ENCODE measurements at places on chromosomes 1 and 21.

GRCh38 chr1:160030657-160031364 is 979 bp downstream of the PIGM start:
- DNase-seq: no peak

GRCh38 chr1:28371010-28371377 is 1.5 kb downstream of the PHACTR4 start:
- DNase-seq: no peak

DNA sequence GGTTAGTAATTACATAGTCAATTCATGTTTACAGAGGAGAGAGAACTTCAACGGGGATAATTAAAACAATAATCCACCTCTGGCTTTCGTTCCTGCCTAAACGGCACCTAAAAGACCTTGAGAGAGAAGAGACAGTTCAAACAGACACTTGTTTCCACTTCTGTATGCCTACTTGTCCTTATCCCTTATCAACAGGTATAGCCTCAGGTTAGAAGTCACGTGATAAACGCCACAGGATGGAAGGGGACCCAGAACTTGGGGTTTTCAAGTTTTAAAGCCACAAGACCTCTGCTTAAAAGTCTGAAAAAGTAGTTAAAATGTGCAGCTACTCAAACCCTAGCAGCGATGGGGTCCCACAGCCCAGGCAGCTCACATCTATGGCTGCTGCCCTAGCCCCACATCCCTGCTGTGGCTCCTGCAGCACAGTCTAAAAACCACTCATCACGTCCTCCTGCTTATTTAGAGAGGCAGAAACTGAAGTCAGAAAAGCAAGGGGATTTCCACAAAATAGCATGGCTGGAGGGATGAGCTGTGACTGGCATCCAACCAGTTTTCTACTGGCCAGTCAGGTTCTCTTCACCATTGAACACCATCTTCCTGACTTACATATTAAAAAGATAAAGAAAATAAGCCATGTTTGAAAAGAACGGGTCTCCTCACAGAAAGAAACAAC is 51.2 kb upstream of the SEC16B start:
- no peak for DNase-seq

DNA sequence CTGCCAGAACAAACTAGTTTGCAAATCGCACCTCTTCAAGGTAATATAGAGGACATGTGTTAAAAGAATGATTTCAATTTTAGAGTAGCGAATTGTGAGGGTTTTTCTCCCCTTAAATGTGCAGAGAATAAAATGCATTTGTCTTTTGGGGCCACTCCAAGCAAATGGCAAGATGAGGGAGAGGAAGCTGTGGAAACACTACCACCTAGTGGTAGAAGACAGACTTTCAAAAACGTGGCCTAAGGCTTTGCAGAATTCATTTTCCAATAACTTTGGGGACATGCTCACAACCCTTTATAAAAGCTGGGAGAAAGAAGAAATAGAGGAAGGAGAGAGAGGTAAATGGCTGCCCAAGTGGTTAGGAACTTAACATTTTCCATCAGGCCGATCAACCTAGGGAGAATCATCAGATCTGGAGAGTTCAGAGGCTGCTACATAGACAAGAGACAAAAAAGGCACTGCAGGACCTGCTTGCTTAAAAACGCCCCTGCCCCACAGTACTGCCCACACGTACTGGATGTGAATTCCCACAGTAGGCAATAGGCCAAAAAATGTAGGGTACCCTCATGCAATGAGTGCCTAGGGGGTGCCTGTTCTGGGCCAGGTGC is 15.7 kb upstream of the RCAN1 start:
- peak; percentile 71 for DNase-seq

- no peak for DNase-seq
Measured at GRCh38 chr21:24093032-24093431, 1514.2 kb downstream of the MRPL39 start.

DNA sequence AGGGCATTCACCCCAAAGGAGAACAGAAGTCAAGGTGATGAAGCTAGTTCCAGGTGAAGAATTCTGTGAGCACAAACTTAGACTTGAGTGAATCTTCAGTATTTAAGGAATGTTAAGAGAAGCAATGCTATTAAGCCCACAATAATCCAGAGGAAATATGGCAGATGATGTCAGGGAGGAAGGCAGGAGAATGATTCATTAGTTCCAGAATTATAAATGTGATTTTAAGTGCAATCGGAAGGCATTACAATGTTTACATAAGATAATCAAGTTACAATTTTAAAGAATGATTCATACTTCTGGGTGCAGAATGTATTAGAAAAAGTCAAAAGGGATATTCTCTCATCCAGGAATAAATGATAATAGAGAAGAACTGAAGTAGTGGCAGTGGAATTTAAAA is 545.2 kb upstream of the BRINP3 start:
- no peak for DNase-seq

DNA sequence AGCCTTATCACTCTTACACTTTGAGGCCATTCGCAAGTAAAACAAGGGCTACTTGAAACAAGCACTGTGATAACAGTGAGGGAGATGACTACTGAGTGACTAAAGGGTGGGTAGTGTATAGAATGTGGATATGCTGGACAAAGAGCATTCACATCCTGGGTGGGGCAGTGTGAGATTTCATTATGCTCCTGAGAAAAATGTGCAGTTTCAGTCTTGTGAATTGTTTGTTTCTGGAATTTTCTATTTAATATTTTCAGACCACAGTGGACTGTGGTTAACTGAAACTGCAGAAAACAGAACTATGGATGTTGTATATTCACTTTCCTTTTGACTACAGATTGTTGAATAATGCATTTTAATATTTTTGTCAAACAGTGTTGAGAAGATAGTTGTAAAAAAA is 25.1 kb upstream of the B3GALT2 start:
- no peak for DNase-seq

DNA sequence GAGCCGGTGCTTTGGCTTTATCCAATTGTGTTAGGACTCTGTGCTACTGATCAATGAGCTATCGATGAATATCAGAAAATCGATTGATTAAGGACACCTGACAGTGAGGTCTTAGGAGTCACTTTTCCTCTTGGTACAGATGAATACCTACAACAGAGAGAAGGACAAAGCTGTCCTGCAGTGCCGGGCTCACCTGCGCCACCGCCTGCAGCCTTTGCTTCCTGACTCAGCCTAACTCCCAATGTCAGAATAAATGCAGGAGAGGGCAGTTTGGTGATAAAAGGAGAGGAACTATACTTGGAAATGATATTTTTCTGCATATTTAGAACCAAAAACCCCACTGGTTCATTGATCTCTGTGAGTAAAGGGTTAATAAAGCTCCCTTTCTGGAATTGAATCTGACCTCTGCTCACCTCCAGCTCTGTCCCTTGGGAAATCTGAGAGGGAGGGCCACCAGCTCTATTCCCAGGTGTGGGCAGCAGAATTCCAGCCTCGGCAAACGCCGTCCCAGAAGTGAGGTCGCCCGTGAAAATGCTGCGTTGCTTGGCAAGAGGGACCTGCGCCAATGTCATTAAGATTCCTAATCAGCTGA is 39.3 kb downstream of the POFUT2 start:
- no peak for DNase-seq

DNA sequence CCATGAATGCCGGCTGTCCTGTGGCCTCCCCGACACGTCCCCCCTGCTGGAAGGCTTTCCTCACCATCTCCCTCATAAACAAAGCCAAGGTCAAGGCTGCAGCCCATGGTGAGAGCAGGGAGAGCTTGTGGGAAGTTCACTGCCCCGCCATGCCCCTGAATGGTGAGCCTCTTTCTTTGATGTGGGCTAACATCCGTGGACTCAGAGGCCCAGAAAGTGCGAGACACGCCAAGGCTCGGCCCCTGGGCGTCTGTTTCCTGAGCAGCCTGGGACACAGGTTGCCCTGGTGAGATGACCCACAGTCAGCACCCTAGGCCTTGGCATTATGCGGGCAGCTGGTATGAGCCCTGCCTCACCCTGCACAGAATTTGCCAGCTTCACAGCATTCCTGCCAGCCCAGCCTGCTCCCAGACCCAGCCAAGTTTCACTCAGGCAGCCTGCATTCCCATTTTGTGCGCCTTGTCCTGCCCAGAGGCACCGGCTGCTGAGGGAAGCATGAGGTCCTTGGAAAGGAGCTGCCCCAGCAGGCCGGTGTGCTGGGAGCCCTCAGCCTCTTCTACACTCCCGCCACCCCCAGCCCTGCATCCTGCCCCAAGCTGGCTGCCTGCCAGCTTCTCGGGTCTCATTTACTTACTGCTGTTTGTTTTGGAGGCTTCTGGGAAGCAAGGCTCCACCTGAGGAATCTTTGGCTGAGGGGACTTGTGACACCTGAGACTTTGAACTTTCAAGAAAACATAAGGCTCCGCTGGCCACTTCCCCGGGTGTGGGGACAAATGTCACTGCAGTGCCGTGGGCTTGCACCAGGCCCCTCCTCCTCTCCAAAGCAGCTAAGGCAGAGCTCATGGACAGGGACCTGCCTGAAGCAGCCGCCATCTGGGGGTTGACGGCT is 31.9 kb downstream of the NEK2 start:
- DNase-seq: peak; percentile 43

GRCh38 chr1:171142416-171143385 is 42.4 kb upstream of the FMO2 start:
- DNase-seq: no peak

GRCh38 chr21:46441961-46442498 is 16.7 kb upstream of the DIP2A start:
- no peak for DNase-seq

DNA sequence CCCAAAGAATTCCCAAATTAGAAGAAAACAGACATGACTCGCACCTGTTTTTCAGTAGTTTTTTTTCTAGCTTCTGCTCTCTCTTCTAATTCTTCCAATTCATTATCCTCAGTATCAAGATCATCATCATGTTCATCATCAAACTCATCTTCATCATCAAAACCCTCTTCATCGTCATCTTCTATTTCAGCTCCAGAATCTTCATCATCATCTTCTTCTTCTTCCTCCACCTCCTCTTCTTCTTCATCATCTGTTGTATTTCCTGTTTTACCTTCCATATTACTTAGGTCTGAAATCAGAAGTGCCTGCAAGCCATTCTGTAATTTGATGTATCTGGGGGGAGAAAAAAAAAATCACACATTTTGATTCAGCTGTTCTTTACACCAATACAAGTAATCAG is 38.3 kb downstream of the NRDC start:
- DNase-seq: no peak

DNA sequence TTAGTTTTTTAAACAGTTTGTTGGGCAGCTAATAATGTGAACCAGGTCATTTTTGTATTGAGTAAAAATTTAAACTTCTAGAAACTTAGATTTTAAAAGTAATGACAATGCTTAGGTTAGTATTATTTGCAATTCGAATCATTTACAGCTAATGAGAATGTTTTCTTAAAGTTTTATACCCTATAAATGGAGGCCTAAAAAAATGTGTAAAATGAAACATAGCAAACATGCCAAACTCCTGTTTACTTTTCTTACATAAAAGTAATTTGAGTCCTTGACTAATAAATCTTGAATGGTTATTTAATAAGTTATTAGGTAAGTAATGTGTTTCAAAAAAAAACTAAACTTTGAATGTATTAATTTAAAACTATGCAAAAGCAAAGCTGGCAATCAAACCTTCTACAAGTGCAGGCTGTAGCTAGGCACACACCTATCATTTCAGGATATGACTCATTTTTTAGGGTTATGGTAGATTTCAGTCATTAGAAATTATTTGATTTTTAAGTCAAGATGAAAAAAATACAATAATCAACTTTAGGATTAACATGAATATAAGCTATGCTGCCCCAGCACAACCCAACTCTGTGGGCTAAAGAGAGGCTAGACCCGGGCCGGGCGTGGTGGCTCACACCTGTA is 41.5 kb downstream of the CLSTN1 start:
- DNase-seq: no peak

DNA sequence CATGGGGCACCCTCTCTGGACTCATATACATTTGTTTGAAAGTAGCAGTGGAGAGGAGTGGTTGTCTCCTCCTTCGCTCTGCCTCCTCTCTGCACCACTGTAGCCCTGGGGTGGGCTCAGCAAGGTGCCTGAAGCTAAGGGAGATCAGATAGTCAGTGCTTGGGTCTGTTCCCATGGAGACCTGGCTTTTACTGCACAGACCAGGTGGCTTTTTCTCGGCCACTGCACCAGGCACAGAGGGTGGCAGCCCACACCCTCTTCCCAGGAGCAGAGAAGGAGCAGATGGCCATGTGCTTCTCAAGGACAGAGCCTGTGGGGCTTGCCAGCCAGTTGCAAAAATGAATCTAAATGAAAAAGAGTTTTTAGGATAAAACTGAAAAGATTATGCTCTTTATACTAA is 123.4 kb upstream of the KCNK1 start:
- DNase-seq: peak; percentile 96

GRCh38 chr1:182575540-182576149 is 13.4 kb downstream of the RNASEL start:
- DNase-seq: no peak

GRCh38 chr1:88800382-88801051 is 90.8 kb downstream of the GTF2B start:
- DNase-seq: peak; percentile 21

- DNase-seq: no peak
Measured at GRCh38 chr1:19179597-19180264, 30.3 kb downstream of the UBR4 start.

DNA sequence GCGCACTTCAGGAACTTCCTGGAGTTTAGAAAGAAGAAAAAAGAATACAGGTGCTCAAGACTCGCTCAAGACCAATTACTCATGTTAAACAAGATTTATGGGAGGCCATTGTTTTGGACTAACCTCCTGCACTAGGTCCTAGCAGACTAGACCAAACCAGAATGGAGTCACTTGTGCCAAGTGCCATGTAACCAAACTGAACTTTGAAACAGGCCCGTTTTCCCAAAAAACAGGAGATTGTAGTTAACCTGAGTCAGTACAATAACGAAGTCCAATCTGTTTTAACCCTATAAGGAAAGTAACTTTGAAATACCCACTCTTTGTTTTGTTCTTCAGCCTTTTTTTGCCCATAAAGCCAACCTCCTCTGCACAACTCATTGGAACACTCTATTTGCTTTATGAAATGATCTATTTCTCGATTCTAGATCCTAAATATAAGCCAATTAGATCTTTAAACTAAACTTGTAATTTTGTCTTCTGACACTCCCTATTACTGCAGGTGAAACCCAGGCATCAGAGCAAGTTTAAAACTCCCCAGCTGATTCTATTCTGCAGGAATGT is 695 bp upstream of the NTPCR start:
- DNase-seq: no peak

DNA sequence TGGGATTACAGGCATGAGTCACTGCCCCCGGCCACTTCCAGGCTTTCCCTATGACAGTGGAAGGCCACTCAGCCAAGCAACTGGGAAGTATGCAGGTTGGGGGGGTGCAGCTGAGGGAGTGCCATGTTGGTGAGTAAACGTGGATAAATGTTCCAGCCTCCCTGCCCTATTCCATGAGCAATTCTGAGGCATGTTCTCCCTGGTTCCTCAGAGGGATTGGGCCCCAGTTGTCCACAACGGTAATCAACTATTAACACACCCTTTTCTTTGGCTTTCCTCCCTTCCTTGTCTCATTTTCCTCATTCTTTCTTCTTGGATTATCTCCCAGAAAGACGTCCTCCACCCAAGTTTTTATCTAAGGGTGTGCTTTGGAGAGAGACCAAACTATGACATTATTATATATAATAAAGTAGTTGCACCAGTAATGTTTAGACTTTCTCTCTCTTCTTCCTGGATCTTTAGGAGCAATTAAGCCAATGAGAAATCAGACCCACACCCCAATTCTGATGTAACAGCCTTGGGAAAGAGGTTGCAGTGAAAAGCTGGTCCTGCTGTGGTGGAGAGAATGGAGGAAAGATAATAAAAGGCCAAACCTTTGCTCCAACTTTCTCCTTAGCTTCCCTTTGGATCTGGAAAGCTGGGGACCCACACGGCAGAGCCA is 6.8 kb upstream of the SLAMF9 start:
- no peak for DNase-seq

All from NCI-H1694 (cell line).